ENCODE measurements at places on chromosomes 1 and 21.

DNA sequence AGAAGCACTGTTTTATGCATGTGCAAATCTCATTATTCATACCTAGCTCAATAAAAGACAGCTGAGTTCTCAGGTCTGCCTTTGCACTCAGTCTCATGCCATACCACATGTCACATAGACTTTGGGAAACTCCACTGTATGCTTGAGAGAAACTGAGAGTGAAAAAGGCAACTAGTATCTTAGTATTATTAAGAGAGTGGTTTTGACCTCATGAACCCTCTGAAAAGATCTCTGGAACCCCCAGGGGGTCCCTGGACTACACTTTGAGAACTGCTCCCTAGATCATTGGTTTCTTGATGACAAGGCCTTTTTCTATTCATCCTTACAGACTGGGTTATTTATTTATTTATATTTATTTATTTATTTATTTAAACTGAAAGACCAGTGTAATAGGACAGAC lies 3.7 kb upstream of the RHEX start:
- no peak for DNase-seq

DNA sequence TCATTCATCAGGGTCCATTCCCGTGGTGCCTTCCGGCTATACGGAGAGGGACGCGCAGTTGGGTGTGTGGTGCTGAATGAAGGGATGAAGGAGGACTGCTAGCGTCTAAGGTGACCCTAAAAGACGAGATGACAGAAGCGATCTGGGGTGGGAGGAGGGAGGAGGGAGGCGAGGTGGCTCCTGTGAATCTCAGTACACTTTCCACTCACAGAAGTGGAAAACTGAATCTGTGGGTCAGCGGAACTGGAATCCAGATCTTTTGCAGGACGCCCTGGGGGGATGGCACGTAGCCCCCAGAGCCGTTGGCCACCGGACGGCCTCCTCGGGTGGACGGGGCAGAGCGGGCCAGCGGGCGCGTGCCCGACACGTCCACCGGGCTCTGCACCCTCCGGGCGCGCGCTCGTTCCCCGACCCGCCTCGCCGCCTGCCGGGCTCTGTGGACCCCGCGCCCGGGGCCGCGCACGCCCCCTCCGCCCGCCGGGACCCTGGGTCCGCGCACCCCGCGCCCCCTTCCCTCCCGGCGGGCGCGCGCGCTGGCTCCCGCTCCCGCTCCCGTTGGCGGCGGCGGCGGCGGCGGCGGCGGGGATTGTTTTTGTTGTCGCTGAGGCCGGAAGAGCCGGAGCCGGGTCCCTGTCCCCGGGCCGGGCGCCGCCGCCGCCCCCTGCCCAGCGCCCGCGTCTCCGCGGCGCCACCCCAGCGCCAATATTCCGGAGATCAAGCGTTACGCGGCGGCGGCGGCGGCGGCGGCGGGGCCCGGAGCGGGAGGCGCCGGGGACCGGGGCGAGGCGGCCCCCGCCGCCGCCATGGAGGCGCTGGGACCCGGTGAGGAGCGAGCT lies at the start of gene AGO4:
AGO4 (plus strand) TSS at position 403 of the 836 bp plus-strand sequence; CDS start at position 804, 401 bp downstream.
- peak; percentile 14 for DNase-seq

GRCh38 chr1:162687870-162688269 lies 55.6 kb downstream of the DDR2 start:
- DNase-seq = no peak

GRCh38 chr1:2541619-2542245 lies 11.7 kb upstream of the HES5 start:
- no peak for DNase-seq

DNA sequence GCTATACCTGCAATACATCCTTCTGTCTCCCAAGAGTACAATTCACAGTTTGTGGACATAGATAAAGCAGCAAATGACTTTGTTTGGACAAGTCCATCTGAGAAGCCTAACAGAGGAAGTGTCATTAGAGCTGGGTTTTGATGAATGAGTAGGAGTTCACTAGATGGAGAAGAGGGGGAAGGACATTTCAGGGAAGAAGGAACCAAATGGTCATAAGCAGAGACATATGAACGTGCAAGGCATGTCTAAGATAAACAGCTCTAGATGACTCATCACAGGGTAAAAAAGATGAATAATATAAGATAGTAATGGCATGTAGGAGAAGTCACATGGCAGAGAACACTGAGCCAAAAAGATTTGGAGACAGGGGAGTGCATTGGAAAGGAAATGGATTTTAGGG lies 54.5 kb downstream of the HMGB4 start:
- no peak for DNase-seq

- no peak for DNase-seq
These were observed 481.7 kb upstream of the NR5A2 start for GRCh38 chr1:199545780-199546179.

DNA sequence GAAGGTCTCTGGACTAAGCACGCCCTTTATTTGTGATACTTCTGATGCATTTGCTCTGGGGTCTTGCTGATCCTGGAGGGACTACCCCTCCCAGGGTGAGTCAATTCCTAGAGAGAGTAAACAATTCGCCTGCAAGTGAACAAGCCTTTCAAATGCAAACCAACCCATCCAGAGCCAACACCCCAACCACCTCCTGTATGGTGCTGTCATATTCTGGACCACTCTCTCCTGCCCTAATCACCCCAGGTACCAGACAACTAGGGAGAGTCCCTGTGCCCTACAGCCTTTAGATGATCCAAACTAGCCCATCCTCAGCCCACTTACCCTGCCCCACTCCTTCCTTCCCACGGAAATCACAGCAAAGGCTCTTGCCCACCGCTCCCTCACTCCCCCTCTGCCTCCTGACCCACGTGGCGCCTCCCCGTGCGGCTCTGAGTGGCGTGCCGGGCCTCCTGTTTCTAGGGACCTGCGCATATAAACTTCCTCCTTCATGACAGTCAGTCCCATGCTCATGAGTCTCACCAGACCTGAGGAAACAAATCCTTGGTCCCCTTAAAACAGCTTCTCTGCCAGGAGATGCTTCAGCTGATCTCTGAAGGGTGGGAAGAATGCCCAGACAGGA lies 37.2 kb downstream of the ACTA1 start:
- no peak for DNase-seq

DNA sequence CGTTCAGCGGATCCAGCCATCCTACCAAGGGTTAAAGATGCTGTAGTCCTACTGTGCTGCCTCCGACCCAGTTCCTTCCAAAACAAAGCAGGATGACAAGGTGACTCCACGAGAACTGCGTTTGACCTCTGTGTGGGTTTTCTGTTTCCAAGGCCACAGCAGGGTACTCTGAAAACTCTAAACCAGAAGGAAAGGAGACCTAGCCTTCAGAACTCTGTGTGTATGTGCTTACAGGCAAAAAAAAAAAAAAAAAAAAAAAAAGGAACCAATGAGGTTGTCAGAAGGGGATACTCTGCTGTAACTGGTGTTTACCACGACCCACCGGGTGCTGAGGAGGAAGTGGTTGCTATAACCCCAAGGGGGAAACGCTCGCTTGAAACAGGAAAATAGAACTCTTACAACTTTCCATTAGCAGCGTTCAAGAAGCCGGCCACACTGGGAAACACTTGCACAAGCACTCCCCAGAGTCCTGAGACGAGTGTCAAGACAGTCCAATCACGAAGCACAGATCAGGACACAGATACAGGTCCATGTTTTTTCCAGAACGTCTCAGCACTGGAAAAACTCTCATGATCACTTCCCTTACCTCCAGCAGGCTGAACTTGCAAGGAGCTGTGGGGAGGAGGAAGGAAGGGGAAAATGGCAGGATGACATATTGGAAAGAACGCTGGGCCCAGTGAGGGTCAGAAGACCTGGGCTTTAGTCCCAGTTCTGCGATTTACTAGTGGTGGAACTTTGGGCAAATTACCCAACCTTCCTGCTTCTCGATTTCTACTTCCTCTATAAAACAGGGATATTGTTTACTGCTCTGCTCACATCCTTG lies 64.0 kb downstream of the ITPKB start:
- DNase-seq = peak; percentile 91

DNA sequence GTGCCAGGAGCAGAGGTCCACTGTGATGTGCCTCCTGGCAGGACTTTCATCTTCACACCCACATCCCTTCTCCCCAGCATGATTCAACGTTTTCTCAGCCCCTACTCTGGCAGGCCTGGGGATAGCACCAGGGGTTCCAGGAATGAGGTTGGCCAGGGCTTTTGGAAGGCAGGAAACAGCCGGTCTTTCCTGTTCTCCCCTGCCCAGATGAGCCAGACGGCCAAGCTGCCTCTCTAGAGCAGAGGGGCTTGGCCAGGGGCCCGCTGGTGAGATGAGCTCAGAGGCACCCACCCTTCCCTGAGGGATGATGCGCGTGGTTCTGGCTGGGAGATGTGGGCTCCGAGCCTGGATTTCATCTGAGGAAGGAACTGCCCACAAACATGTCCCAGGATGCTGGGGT lies 4.3 kb upstream of the MFAP2 start:
- DNase-seq = no peak

DNA sequence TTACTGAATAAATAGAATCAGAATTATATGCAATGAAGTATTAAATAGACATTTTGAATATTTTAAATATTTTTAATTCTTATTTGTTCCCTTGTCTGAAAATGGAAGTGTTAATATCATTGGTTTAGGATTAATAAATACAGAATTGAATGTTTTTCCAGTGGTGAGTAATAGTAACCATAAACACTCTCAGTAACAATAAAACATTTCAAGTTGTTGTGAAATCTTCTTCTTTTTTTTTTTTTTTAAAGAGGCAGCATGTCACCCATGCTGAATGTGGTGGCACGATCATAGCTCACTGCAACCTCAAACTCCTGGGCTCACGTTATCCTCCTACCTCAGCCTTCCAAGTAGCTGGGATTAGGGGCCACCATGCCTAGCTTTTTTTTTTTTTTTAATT lies 86.2 kb upstream of the ZBTB18 start:
- no peak for DNase-seq

DNA sequence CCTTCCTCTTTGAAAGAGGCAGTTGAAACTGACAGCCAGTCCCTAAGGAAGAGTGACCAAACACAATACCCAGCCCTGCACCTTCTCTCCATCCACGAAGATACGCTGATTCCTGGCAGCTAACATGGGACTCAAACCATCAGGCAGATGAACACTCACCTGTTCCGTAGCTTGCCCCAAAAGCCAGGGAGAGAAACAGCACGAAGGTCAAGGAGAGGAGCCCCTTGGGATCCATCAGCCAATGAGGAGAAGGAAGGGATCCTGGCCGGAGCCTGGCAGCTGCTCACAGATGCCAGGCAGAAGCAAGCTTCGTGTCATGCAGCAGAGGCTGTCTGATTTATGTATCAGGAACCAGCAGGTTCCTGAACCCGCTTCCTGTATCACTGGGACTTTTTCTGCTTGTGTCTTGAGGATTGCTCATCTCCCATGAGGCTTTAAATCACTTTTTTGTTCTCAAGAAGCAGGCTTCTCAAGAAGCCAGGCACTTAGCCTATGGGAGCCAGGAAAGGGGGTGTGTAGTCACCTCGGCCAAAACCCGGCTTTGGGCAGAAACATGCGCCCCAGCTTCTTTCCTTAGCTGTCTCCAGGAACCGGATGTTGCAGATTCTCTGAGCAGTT lies at the start of gene SLAMF1:
SLAMF1 (minus strand) TSS at position 334 of the 618 bp plus-strand sequence; CDS start at position 235, 99 bp downstream.
- DNase-seq = peak; percentile 50

- DNase-seq = no peak
These were observed 29.0 kb downstream of the RBM11 start for GRCh38 chr21:14244911-14245310.

DNA sequence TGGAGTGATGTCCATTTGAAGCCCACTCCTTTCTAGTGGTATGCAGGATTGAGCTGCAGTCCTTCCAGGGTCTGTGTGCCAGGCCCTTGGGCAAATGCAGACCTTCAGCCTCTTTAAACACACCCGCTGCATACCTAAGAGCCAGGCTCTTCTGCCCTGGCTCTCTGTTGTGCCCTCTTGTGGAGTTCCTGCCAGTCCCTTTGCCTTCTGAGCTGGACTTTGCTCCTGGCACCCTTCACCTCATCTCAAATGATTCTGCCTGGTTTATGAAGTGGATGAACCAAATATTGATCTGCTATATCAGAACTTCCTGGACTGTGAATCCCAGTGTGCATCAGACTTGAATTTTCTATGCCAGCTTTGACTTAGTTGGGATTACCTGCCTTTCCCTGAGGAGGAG lies 158.8 kb downstream of the URB2 start:
- DNase-seq = no peak

- peak; percentile 44 for DNase-seq
These were observed 522 bp downstream of the LRP8 start for GRCh38 chr1:53327182-53327913.

GRCh38 chr1:102853701-102854187 lies 254.6 kb downstream of the COL11A1 start:
- no peak for DNase-seq

DNA sequence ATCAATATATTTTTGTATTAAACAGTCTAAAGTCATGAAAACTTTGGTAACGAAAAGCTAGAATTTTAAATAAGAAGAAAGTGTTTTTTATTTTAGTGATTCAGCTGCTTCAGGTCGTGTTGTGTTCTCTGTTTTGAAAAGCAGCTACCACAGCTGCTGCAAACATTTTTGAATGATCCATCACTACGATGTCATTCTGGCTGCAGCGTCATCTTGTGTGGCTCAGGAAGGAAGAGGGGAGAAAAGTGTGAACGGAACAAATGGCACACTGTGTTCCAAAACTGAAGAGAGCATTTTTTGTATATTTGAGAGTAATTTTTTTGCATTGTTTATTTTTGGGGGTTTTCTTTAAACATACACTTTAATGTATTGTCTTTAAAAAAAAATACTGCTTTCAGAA lies 323.0 kb upstream of the ADGRL2 start:
- DNase-seq = no peak

- DNase-seq = no peak
These were observed 92.8 kb upstream of the CHRM3 start for GRCh38 chr1:239293350-239294110.

DNA sequence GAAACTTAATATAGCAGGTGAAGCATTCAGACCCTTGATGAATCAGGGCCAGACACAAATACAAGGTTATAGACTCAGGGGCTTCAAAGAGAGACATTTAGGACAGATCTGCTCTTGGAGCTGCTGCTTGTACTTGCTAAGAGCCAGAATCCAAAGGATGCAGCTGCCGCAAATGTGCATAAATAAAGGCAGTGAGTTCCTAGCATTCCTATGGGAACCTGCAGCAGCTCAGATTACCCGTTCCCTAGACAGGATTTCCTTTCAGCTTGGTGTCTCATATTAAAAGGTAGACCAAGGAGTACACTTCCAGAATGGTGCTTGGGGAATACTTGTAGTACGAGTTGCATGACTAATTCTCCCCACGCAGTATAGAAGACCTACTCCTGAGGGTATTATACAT lies 9.7 kb upstream of the LRRC53 start:
- no peak for DNase-seq
